ENCODE measurements at places on chromosomes 1 and 21.

DNA sequence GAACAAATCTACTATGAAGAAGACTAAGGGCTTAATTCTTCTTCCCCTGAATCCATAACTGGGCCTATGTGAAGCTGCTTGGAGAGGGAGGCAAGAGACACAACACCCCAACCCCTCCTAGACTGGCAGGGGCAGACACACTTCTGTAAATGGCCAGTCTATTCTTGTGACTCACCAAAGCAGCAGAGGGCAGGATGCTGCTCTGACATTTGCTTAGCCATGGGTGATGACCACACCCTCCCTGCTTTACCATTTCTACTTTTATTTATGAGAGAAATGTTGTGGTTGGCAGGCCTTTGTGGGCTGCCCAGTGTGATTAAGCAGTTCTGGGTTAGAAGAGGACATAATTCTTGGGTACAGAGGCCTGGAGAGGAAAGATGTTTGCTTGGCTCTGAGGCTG lies 189.8 kb upstream of the DPYD start:
- DNase-seq: no peak

DNA sequence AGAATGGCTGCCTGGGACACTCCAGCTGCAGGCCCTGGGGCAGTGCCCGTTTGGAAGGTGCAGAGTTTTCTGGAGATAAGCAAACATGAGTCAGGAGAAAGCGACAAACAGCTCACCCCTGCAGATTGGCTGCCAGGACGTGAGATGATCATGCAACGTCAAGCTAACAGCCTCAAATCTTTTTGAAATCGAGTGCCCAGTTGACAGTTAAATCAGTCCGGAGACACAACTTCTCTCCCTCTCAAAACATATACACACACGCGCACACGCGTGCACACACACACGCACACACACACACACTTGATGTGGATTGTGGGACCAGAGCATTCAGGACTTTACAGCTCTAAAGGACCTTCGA lies 49.4 kb downstream of the TENT5C start:
- no peak for DNase-seq

GRCh38 chr1:227938911-227939790 lies 8.6 kb downstream of the WNT9A start:
- DNase-seq: no peak

GRCh38 chr1:246497331-246497915 lies 9.7 kb downstream of the SMYD3 start:
- DNase-seq: no peak

DNA sequence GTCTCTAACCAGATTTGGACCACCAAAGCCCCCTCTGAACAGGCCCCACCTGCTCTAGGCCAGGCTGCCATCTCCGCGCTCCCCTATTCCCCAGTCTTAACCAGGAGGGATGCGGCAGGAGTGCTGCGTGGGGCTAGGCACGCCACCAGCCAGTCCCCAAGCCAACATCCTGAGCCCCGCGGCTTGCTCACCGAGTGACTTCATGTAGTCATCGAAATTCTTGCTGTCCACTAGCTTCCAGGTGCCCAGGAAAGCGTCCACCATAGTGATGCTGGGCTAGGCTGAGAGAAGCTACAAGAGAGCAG lies 173 bp downstream of the FABP3 start:
- no peak for DNase-seq

DNA sequence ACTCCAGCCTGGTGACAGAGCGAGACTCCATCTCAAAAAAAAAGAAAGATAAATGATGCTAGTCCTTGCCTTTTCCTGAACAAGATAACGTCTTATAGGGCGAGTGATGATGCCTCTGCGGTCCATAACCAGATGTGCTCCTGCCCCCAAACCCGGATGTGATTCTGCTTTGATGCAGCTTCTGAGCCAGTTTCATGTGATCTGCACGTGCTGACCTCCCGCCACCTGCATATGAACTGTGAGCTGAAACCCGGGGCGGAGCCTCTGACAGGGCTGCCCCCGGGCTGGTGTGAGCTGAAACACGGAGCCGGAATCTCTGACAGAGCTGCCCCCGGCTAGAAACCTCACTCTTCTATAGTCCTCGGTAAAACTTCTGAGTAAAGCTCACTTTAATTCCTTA lies 1.3 kb downstream of the KRTAP12-4 start:
- no peak for DNase-seq

DNA sequence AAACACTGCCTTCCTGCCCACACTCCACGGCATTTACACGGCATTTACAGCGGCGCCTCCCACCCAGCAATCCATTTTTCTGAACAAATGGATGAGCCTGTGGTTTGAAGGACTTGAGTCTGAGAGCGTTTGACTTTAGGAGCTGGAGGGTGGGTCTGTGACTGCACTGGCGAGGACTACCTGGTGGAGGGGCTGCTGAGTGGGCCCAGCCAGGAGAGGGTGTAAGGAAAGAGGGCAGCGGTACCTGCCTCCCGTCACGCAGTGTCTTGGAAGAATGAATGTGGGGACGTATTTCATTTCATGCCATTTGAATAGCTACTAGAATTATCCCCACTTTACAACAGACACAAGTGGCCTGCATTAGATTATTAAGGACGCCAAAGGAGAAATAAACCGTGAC lies 62.9 kb downstream of the B3GALT5 start:
- no peak for DNase-seq

GRCh38 chr1:65850281-65850680 lies 57.6 kb downstream of the PDE4B start:
- DNase-seq: no peak

DNA sequence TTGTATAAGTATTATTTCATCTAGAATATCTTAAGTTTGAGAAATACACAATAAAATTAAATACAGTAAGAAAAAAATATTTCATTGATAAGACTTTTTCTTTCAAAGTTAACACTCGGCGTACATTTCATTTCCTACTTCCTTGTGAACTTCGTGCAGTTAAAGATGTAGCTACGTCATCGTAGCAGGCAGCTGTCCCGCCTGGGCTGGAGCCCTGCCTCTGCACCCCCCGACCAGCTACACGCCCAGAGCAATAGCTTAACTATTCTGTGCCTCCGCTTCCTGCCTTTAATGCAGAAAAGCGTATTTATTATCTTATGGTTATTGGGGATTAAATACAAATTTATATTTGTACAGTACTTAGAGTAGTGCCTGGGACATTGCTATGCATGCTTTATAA lies 53.5 kb downstream of the CLSTN1 start:
- no peak for DNase-seq

DNA sequence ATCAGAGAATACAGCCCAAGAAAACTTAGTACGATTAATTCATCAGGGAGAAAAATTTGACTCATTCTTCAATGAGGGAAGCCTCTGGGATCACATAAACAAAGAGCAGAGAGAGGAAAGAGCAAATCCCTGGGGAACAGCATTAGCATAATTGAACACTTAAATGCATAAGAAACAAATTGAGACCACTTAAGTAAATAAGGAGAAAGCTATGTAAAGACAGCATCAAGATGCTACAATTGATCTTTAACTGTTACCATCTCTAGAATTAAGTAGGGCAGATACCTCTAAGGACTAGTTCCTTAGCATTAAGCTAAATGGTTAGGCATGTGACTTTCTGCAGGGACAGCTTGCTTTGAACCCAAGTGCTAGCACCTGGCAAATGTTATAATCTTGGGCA lies 265.1 kb upstream of the NEGR1 start:
- no peak for DNase-seq

DNA sequence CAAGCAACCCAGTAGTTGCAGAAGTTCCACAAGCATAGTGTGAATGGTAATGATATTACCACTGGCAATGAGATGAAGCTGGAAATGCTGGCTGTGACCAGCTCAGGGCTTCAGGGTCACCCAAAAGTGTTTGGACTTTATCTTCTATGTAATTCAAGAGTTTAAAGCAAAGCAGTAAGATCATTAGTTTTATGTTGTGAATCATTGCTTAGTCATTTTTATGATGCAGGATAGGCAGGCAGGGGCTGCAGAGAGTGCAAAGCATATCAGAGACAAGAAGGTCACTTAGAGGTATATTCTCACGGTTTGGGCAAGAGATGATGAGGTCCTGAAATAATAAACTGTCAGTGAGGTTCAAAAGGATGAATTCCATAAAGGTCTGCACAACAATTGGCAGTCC lies 147.4 kb downstream of the OLFM3 start:
- no peak for DNase-seq

DNA sequence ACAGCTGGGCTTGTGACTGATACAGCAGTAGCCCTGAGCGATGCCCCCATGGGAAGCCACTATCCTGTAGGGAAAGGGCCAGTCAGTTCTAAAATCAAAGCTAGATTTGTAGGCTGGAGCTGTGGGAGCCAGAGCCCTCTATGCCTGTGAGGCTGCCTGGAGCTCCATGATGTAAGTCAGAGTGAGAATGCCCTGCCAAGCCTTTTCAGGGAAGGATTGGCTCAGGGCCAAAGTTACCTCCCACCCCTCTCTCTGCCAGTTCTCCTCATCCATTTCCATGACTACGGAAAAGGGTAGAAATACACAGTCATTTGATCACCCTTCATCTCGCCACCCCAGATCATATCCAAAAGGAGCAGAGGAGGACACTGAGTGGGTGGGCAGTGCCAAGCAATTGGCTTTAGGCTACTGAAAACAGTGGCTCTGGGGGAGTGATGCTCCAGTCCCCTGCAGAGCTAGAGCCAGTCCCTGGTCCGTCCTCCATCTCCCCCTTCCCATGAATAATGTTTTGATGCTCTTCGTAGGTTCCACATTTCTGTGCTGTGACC lies 59.5 kb upstream of the KCNA3 start:
- no peak for DNase-seq

DNA sequence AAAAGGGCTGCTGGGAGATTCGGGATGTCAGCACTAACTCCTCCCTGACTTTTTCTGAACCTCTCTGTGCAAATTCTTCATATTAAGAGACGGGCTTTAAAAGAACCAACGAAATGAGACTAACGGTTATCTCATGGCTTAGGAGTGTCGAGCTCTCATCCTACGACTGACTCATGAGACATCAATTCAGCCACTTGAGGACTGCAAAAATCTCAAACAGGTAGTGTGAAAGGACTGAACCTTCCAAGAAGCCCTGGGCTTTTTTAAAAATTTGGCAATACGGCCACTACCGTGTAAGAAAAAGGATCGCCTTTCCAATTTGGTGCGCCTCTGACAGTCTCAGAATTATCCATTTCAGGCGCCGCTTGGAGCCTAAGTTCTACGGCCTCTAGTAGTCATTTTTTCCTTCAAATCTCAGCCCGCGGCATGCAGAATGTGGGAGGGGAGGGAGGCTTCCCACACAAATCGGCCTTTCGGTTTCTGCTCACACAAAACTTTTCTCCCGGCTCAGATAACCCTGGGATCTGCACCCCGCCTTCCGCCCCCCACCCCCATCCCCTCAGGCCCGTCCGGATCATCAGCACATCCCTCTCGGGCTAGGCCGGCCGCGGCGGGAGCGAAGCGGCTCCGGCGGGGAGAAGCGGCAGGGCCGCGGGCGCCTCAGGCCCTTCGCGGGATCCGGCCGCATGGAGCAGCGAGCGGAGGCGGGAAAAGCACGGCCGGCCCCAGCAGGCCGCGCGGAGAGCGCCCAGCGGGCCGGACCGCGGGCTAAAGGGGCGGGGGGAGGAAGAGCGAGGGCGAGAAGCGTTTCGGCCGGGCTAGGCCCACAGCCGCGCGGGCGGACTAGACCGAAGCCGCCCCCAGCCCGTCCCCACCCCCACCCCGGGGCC lies 618 bp downstream of the HNRNPR start:
- DNase-seq: no peak

DNA sequence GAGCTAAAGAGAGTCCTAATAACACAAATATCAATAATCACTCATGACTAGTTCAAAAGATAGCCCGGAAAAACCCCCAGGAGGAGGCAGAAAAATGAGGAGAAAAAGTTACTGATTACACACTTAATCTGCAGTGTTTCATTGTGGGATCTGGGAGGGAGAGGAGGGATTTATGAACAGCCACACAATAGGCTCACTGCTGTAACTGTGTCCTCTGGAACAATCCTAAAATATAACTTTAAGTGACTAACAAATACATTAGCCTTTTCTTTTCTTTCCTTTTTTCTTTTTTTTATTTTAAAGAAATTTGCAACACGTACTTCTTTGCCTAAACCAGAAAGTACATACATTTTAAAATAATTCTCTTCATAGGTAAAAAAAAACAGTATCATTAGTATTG lies 106.3 kb upstream of the LBR start:
- DNase-seq: no peak

- DNase-seq: no peak
Measured at GRCh38 chr1:244876228-244876910, 12.0 kb upstream of the HNRNPU start.

GRCh38 chr1:5953386-5953785 lies 38.8 kb downstream of the NPHP4 start:
- no peak for DNase-seq

GRCh38 chr1:44031252-44032169 lies at the start of gene SLC6A9:
Gene SLC6A9 (minus strand): TSS chr1:44031462. CDS start chr1:44024277, 7,185 bp downstream.
- DNase-seq: no peak

DNA sequence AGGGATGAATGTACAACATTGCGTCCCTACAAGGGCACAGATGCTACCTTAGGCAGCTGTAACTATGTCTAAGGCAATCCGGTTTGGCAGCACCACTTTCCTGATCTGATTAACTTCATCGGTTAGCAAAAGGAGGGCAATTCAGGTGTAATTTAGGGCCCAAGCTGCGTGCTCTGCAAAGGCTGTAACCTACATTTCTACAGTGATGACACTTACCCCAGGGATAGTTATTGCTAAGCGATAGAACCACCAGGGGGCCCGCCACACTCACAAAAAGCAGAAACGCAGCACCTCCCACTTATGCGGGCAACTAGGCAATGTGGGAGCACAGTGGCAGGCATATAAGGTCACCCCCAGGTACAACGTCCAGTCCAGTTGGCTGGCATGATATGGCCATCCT lies 113.5 kb downstream of the GDAP2 start:
- no peak for DNase-seq

GRCh38 chr1:97144527-97144926 lies 422.9 kb downstream of the PTBP2 start:
- DNase-seq: no peak

- DNase-seq: no peak
Measured at GRCh38 chr1:98493469-98493868, 168.1 kb upstream of the SNX7 start.

- no peak for DNase-seq
Measured at GRCh38 chr1:191695865-191696264, 462.4 kb upstream of the RGS18 start.

DNA sequence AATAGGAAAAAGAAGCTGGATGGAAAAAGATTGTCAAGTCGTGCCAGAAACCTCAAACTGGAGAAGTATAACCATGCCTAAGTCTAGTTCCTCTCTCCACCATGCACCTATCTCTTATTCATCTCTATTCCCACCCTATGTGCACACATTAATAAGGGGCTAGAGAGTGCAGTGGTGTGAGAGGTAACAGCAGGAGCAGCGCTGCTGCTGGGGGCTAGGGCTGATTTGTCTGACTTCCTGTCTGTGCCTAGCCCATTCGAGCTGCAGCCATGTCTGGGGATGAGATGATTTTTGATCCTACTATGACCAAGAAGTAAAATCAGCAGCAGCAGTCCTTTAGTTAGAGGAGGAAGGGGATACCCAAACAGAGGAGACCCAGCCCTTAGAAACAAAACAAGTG lies 43.0 kb downstream of the TRIM33 start:
- DNase-seq: no peak

- DNase-seq: no peak
Measured at GRCh38 chr1:115170961-115171392, 81.7 kb upstream of the TSPAN2 start.

GRCh38 chr21:33587792-33588484 lies 546 bp downstream of the DONSON start:
- DNase-seq: no peak
